ENCODE measurements at places on chromosomes 5 and 9.

DNA sequence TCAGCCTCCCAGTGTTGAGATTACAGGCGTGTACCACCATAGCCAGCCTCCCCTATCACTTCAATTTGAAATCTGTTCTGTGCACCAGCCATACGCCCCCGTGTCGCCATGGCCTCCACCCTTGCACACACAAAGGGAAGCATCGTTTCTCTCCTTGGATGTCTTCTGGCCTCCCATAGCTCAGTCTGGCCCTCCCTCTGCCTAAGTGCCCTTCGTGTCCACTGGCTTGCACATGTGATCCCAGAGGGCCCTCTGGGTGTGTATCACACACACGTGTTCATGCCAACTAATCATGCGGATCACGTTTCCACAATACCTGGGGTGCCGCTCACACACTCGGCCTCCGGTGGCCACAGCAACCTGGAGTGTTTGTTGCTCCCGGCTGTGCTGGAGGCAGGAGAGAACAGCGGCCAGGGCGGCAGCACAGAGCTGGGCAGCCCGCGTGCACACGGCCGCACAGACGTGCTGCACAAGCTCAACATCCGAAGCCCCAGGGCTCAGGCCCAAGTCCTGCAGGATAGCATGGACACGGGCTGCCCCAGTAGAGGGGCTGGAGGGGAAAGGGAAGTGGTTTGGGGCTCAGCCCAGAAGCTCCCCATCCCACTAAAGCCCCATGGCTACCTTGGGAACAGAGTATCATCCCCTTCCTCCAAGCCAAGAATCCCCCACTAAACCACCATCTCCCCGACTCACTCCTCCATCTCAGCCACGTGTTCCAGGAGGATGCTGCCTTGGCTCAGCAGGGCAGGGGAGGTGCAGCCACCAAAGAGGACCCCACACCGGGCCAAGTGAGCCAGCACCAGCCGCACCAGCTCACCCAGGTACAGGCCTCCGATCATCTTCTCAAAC lies 10.9 kb downstream of the HK3 start:
- DNase-seq = no peak

DNA sequence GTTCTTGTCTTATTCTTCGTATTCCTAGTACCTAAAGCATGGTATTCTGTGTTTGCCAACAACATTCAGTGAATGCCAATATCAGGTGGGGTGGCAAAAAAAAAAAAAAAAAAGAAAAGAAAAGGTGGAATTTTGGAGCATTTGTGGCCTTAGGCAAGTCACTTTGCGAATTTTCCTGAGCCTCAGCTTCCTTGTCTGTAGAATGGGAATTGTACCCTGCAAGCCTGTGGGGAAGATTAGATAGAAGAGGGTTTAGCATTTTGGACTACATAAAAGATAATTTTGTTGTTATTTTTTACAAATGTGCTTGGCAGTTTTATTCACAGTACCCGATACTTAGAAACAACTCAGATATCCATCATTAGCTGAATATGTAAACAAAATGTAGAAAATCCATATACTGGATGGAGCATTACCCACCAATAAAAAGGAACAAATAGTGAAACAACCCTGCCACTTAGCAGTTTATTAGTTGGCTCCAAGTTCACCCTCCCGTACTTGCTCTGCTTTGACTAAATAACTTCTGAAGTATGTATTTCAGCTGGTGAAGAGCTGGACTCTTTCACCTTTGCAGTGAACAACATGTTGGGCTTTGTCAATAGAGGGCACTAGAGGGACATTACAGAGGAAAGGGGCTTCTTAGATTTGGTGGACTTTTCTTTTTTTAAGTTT lies 13.6 kb downstream of the UBE2D2 start:
- no peak for DNase-seq

- peak; percentile 38 for DNase-seq
Measured at GRCh38 chr5:111680737-111681413, 76.1 kb downstream of the NREP start.

DNA sequence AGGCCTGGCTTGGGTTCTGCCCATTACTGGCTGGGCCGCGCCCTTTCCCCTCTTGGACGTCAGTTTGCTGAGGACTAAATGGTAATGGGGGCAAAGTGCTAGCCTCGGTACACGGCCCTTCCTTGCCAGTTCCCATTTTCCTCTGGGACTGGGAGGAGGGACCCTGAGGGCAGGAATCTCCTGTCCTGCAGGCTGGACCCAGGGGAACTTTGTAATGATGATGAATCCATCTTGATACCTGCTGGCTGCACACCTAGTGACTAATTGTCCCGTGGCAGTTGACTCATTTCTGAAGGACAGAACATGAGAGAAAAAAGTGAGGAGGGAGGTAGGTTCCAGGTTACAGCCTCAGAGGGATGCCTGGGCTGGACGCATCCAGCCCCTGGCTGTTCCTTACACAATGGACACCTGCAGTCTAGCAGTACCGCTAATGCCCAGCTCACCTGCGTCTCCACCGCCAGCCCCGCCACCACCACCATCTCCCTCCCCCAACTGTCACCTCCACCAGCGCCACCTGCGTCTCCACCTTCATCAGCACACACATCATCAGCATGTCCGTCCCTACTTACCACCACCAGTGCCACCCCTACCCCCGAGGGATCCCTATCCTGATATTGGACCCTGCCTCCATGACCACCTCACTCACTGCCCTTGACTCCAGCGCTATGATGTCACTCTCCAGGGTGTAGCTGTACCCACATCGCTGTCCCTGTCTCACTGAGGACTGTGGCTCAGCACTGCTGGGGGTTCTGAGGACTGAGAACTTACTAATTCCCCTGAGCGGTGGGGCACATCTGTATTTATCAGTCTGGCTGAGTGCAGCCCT lies 4.3 kb downstream of the CDHR2 start:
- DNase-seq = no peak

DNA sequence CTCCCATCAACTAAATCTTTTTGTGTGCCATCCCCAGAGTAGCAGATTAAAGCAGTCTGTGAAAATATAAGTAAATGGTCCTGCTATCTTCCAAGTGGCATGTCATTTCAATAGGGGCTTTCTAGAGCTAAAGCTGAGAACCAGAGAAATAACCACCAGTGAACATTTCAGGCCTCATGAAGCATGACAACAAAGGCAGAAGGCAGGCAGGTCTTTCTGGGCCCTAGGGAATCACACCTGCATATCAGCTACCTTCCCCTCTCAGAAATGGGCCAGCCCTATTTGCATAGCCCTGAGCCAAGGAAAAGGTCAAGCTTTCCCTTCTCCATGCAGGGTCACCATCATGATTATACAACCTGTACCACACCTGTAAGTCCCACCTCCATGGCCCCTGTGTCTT lies 205.3 kb downstream of the DEPDC1B start:
- DNase-seq = no peak

DNA sequence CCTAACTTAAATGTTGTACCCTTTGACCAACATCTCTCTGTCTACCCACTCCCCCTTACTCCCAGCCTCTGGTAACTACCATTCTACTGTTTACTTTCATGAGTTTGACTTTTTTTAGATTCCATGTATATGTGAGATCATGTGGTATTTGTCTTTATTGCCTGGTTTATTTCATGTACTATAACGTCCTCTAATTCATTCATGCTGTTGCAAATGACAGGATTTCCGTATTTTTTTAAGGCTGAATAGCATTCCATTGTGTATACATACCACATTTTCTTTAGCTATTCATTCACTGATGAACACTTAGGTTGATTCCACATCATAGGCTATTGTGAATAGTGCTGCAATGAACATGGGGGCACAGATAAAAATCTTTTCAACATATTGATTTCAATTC lies 11.8 kb upstream of the NDUFB6 start:
- DNase-seq = no peak

- DNase-seq = no peak
Measured at GRCh38 chr9:105883847-105884246, 189.5 kb downstream of the TMEM38B start.

Measured in mesothelial cell of epicardium (in vitro differentiated cells).